ENCODE measurements at places on chromosomes 11 and 22.

DNA sequence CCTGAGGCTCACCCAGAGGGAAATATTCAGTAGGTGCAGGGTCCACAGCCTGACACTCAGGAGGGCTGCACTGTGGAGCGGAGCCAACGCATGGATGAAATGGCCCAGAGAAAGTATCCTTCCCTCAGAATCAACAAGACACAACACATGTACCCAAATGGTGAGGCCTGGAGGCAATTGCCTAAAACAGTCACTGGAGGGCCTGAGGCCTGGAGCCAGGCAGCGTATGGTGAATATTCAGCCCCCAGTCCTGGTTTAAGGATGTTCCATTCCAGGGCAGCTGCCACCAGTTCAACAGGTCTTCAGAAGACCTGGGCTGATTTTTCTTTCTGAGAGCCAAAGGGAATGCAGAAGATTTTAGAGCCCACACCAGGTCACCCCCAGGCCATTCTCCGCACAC is 264.8 kb downstream of the INSC start:
- no peak for DNase-seq

GRCh38 chr11:29019960-29020683 is 911.9 kb downstream of the METTL15 start:
- no peak for DNase-seq

GRCh38 chr11:76235233-76236091 is 29.2 kb upstream of the WNT11 start:
- peak; percentile 97 for DNase-seq

- no peak for DNase-seq
These were observed 2.1 kb downstream of the VSIG2 start for GRCh38 chr11:124749912-124750311.

DNA sequence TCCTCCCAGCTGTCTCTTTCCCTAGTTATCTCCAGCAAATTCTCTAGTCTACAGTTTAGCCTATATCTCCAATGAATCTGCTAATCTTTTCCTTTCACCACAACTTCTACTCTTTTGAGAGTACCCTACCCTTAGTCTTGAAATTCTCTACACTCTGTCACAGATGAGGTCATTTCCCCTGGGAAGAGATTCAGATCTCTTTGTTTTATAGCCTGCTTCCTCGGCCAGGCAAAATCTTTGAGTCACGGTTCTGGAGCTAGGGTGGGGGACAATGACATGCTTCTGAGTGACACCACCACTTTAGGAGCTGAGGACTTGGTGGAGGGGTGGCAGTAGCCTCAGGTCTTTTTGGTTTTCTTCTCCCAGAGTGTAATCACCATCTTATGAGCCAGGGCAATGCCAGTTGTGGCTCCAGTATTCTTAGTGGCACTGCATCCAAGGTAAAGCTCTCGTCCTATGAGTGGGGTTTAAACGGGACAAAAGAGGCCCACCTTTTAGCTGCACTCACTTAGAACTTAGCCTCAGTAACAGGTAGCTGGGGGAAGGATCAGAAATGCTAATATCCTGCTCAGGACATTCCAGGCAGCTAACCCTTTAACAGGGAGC is 98.5 kb upstream of the RRM1 start:
- DNase-seq, result no peak

DNA sequence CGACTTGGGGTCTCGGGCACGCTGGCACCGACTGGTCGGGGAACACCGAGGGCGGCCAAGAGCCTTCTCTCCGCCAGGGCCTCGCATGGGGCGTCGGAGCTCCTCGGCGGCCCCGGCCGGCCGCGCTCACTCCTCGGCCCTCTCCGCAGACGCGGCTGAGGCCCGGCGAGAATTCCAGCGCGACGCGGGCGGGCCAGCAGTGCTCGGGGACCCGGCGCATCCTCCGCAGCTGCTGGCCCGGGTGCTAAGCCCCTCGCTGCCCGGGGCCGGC is 5.6 kb downstream of the TBX1 start:
- no peak for DNase-seq

DNA sequence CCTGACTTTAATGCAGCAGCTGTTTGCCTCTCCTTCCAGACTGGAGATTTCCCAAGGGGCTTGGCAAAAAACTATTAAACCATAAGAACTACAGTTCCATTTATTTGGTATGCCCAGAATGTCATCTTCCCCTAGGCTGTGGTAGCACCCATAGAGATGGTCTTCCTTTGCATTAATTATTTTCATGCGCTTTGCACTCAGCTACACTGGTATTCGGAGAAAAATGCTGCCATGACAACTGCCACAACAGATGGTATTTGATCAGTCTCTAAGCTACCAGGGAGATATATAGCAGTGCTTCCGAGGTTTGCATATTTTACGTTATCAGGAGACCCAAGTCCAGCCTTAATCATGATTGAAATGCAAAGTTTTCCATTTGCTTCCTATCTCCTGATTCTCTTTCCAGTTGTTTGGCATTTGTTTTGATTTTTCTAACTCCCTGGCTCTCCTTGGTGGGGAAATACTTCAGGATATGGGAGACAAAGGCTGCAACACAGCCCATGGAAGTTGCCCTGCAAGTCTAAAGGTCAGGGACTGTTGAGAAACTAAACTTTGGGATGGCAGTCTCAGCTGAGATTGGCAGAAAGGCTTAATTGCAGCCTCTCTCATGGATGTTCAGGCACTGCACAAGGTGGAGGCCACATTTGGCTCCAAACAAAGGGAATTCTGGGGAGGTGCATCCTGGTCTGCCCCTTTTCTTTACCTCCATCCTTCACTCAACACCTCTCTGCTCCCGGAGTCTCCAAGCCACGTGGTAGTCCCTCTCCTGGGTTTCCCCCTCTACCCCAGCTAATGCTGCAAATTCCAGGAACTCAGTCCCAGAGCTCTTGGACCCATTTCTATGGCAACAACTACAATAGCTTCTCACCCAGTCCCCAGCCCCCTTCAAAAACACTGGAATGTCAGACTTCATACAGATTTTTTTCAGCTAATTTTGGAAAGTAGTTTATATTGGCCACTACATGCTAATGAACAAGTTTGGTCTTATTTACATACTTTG is 151.8 kb downstream of the NAV2 start:
- DNase-seq, result no peak

DNA sequence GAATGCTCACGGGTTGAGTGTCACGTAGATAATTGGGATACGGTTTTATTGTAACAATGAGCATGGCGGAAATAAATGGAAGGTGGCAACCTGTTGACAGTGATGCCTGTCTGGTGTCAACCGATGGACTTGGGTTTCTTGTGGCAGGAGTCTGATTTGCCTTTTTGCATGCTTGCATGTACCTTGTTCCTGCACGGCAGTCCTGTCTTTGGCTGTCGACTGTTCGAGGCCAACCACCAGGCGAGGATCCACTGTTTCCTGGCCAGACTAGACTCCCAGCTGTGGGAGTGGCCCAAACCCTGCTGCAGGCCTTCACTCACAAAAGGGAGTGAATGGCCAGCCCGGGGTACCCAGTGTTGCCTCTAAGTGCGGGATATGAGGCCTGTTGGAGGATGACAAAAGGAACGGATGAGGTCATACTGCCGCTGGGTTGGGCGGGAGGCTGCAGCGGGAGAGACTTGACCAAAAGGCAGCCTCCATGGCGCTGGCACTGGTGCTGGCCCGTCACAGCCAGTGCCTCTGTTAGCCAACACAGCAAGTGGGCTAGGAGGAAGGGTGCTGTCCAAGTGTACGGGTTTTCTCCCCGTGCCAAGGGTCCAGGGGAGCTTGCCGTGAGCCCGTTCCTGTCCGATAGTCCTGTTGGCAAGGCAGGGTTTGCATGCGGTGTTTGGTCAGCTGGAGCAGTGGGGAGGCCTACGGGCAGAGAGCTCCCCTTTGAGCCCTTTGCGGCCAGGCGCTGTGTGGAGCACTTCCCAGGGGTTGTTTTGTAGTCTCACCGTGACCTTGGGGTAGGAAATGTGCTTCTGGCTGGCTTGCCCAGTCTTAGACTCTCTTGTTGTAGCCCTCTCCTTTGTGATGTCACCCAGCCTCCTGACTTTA is 974 bp downstream of the DGCR8 start:
- peak; percentile 72 for DNase-seq

DNA sequence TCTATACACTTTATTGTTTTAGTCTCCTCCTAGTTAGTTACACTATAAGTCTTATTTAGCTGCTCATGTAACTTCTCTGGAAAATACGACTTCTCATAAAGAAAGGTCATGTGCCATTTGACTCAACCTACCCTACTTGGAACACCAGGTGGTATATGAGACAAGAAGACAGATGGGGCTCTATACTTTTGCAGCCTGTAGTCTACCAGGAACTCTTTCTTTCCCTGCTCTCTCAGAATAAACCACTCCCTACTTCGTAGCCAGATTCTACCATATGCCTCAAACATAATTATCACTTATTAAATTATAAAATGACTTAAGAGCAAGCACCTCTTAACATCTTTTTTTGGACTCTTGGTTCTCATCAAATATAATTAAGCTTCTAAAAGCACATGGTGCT is 38.5 kb upstream of the RAPSN start:
- no peak for DNase-seq

DNA sequence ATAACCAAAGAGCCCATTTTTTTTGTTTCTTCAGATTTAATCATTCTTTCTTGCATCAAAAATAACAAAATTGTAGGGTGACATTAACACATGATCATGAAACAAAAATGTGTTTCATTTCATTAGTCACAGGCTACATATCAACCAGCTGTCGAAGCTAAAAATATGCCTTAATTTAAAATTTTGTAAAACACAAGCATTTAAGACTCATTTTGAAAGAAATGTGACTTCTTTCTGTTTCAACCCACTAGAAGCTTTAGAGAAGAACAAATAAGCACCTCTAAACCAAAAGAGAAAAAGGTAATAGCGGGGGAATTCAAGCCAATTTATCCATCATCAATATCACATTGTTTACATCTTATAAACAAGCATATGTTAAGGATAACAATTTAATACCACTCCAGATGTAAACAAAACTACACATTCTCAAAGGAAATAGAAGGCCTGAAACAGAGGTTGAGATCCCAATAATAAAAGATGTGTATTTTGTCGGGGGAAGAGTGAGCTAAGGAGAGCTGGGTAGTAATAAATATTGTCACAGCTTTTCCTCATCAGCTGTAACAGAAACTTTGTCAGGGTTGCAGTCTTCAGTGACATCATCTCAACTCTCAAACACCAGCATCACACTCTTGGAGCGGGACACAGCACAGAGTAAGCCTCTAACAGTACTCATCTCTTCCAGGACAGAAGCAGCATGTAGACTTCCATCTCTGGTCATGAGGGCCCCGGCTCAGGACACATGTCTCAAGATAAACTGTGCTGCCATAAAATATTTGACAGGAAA is 42.0 kb downstream of the ALG9 start:
- DNase-seq, result no peak

DNA sequence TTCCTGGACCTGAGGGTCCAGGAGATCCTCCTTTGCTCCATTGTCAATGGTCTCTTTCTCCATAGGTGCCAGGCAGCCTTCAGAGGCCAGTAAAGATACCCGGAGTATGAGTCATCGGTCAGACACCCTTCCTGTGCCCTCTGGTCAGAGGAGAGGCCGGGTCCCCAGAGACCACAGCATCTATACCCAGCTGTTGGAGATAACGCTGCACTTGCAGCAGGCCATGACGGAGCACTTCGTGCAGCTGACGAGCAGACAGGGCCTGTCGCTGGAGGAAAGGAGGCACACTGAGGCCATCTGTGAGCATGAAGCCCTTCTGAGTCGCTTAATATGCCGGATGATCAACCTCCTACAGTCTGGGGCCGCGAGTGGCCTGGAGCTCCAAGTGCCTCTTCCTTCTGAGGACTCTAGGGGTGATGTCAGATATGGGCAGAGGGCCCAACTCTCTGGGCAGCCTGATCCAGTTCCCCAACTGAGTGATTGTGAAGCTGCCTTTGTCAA is at the start of gene ACCSL:
TSS of gene ACCSL (plus strand) at position 51 of the 501 bp plus-strand sequence. CDS start at position 107, 56 bp downstream.
- no peak for DNase-seq

- DNase-seq, result no peak
These were observed 192.2 kb upstream of the BLID start for GRCh38 chr11:122308226-122308625.

DNA sequence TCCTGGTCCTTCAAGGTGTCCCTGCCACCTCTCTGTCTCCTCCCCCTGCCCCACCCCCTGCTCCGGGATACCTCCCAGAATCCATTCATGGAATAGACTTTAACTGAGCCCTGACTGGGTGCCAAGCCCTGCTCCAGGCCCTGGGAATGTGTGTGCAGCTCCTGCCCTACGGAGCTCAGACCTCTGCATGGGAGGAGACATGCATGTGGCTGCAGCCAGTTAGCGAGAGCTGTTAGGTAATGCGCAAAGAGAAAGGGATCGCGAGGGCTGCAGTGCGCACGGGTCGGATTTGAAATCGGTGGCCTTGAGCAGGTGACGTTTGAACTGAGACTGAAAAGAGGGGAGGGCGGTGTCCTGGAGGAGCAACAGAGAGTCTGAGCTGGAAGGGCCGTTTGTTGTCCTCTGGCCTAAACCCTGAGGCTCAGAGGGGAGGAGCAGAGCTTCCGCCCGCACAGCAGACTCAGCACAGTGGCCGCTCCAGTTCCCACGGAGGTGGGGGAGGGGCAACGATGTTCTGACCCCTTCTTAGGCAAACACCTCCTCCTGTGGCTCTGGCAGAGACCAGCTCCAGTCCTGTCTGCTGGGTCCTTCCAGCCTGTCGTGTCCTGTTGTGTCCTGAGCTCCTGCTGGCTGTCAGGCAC is 19.8 kb upstream of the LRRC10B start:
- DNase-seq, result no peak

GRCh38 chr11:72100462-72100861 is 2.6 kb downstream of the LAMTOR1 start:
- no peak for DNase-seq

DNA sequence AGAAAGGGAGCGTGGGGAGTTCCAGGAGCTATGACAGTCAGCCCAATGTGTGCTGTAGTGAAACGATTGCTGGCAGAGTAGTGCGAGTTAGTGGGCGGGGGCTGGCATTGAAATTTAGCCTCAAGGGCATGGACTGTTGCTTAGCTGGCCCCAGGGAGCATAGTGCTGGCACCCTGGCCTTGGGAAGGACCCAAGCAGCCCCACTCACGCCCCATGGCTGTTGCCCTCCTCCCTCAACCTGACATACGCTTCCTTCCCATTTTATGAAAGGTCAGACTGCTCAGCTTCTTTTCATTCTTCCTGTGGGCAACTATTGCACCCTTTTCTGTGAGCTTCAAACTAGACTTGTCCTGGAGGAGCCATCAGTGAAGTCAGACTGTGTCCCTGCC is 52.0 kb upstream of the SUSD2 start:
- no peak for DNase-seq

GRCh38 chr22:37225481-37225880 is 13.2 kb upstream of the SSTR3 start:
- DNase-seq, result no peak

DNA sequence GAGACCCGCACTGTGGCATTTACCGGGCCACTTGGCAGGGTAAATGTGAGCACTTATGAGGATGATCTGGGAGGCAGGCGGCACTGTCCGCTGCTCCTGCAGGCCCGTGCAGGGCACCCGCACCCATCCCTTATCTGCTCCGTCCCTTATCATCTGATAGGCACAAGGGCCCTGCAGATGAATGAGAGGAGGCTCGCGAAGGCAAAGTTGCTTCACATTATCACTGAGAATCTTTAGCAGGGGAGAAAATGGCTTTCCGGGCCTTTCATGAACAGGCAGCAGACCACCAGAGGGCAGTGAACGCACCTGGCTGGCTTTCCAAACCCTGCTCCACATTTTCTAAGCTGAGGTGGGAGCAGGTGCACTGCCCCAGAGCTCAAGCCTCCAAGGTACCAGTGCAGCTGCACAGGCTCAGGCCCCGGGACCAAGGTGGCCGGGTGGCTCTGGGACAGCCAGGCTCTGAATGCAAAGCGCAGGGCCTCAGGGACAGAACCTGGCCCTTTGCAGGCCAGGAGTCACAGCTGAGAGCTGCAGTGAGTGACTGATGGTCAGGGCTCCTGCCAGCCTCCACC is 165.6 kb downstream of the SHANK2 start:
- DNase-seq, result no peak

- no peak for DNase-seq
These were observed 785.2 kb downstream of the KCNA4 start for GRCh38 chr11:29231586-29231985.

- no peak for DNase-seq
These were observed 33.5 kb downstream of the NFRKB start for GRCh38 chr11:129861702-129862522.

Data from left forelimb (tissue), 1 donor.